Thoracic aorta (tissue), 2 donors: ENCODE measurements at places on chromosomes 1 and 21. TPM values are rescaled to one million over a fixed set of nuclear protein-coding genes. Genes with fewer than 3 reads are reported as not detected.
A peak's percentile ranks its signal among the peaks of the same experiment; 100 is the strongest.

Gene HTR6
- 0.41 TPM for total RNA-seq

Gene SYTL1
- 4.1 TPM for total RNA-seq

GRCh38 chr1:151953409-151954094, 40.1 kb downstream of the S100A10 start:
- DNase-seq: no peak

DNA sequence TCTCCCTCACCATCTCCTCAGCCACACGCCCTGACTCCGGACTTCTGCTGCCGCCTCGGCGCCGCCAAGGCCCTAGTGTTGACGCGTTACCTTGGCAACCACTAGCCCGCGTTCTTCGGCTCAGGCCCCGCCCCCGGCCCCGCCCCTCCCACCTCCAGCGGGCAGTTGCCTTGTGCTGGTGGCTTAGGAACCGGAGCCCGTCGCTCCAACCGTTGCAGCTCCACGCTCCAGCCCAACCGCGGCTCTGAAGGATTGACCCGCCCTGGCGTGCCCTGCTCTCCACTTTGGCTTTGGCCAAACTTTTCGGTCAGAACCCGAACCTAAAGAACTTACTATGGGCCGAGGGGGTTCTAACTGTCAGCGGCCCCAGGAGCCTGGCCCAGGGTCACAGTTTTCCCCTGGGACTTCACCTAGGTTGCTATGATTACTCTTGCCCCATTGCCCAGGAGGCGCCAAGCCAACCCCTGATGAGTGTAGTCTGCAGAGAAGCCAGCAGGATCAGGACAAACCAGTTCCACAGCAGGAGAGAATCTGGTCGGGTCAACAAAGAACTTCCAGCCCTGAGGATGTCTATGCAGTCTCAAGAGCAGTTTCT, at the start of gene CFAP45:
TSS of gene CFAP45 (minus strand) at position 80 of the 595 bp plus-strand sequence. CDS start at position 13, 67 bp downstream.
- peak; percentile 63 for DNase-seq

DNA sequence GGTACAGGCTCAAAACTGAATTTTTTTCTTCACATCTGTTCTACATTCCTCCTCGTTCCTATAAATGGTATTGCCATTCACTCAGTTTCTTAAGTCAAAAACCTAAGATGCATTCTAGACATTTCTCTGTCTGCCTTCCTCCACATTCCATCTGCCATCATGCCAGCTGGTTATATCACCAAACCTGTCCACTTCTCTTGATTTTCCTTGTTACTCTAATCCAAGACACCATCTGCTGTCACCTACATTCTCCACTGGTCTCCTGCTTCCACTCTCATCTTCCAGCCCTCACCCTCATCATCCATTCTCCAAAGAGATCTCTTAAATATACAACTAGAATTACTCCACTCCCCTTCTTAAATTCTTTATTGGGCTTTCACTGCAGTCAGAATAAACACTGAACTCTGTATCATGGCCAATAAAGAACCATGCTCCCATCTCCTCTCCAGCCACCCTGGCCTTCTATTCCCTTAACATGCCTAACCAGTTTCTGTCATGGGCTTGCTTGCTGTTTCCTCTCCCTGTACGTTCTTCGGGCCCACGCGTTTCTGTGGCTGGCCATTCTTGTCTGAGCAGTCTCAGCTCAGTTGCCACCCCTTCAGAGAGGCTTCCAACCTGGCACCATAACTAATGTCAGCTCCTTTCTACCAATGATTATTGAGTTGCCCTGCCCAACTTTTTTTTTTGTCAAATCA, 278.3 kb downstream of the ST6GALNAC3 start:
- no peak for DNase-seq

DNA sequence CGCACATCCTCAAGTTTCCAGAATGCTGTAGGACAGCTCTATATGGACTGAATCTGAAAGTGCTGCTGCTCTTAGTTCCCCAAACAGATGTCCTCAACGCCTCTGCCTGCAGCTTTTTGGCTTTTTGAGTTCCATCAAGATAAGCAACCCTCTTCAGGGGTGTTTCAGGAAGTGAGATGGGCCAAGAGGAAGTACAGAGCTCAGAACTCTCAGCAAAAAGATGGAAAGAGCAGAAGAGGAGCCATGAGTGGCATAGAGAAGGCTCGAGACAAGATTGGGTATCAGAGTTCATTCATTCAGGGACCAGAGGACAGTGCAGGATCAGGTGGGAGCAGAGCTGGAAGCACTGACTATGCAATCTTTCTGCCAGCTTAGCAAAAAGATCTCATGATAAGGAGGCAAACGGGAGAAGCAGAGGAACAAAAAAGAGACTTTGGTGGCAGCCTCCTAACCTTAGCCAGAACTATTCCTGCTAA, at the start of the genes ADORA3 and TMIGD3:
TSS of gene ADORA3 (minus strand) at position 49 of the 476 bp plus-strand sequence. CDS start 279 bp downstream, outside the sequence.
TSS of gene TMIGD3 (minus strand) at position 49 of the 476 bp plus-strand sequence. CDS start 279 bp downstream, outside the sequence.
- DNase-seq: no peak

- DNase-seq: peak; percentile 51
Measured at GRCh38 chr21:25608044-25608737, 910 bp upstream of the MRPL39 start.

DNA sequence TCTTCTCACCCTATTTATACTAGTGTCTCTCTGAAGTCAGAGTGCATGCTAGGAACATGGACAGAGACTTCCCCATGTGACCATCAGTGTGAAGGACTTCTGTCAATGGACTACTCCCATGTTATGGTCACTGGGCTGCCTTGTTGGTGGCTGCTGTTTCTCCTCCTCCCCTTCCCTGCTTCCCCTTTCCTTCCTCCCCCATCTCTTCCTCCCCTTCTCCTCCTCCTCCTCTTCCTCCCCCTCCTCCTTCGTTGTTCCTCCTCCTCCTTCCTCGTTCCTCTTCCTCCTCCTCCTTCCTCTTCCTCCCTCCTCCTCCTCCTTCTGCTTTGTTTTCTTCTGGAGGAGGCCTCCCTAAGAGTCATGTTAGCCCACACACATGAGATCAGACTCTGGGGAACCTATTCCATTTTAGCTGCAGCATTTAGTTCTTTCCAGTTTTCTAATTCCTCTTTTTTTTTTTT, 35.8 kb downstream of the IER5 start:
- no peak for DNase-seq

DNA sequence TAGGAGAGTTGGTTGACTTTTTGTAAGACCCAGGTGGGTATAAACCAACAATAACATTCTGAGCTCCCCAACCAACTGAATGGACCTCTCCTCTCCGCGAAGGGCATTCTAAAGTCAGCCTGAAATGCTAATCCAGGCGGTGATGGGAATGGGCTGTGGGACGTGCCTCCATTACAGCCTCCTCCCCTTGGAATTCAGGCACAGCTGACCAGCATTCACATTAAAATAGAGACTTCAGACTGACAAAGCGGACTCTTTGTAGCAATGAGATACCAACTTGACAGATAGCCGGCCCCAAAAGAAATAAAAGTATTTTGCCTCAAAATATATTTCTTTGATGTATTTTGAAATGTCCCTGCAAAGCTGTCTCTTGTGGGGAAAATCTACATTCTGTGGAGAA, 101.7 kb downstream of the KIF26B start:
- DNase-seq: no peak

DNA sequence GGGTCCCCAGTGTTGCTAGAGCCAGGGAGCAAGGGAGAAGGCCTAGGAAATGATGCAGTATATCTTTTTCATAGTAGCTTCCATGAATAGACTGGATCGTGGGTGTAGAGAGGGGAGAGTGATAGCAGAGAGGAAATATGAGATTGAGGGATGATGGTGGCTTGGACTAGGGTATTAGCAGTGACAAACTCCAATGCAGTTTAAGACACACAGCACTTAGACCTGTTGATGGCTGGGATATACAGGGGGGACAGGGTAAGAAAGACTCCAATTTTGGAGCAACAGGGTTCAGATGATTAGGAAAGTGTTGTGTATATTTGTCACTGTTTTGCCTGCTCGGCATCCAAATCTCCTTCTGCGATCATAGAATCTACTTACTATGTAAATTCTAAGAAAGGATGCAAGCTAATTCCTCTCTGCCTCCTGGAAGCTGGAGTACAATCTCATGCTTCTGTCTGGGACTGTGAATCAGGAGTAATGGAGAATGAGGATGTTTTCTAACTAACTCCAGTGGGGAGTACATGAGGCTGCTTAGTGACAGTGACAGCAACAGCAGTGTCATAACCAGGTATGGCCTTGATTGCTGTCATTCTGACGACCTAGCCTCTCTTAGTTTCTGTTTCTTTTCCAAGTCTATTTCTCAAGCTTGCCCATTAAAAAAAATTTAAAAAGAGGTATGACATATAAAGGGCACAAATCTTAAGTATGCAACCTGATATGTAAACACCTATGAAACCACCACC, 47.5 kb downstream of the SYDE2 start:
- DNase-seq: no peak
